Activated CD8-positive, alpha-beta memory T cell treated with anti-CD3 and anti-CD28 coated beads, Interleukin-2, amount 10 ng/mL, durations not matched to agents 7 days and 5 days (primary cell): ENCODE measurements at places on chromosomes 2 and 18. TPM values are rescaled to one million over a fixed set of nuclear protein-coding genes. Genes with fewer than 3 reads are reported as not detected.
A peak's percentile ranks its signal among the peaks of the same experiment; 100 is the strongest.

Gene IL1F10
- not detected for total RNA-seq

DNA sequence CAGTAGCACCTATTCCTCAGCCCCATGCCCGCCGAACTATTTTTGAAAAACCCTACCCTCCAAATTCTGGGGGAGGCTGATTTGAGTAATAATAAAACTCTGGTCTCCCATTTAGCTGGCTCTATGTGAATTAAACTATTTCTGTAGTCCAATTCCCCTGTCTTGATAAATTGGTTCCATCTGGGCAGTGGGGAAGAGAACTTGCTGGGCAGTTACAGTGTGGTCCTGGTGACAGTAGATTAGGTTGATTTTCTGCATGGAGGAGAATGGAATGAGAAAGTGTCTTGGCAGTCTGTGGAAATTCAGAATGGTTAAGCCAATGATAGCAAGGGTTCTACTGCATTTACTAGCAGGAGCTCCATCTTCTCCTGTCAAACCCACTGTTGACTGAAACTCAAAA, 95.0 kb downstream of the SPP2 start:
- H3K4me1 ChIP-seq = peaks cover 26% of the 10 kb centered on the region
- no peak overlapping the region for H3K27ac ChIP-seq
- H3K36me3 ChIP-seq = peaks cover 11% of the 10 kb centered on the region
- H3K4me3 ChIP-seq = no peak overlapping the region
- DNase-seq = no peak
- no peaks in the 10 kb centered on the region for H3K27me3 ChIP-seq

GRCh38 chr2:159933040-159933726, 129.2 kb downstream of the PLA2R1 start:
- no peak overlapping the region for H3K4me3 ChIP-seq
- H3K4me1 ChIP-seq = no peaks in the 10 kb centered on the region
- H3K27me3 ChIP-seq = peaks cover 5% of the 10 kb centered on the region
- DNase-seq = no peak
- H3K27ac ChIP-seq = no peak overlapping the region

GRCh38 chr18:54710074-54710899, 118.0 kb upstream of the RAB27B start:
- H3K4me3 ChIP-seq = no peak overlapping the region
- peaks cover 33% of the 10 kb centered on the region for H3K27me3 ChIP-seq
- no peaks in the 10 kb centered on the region for H3K36me3 ChIP-seq

DNA sequence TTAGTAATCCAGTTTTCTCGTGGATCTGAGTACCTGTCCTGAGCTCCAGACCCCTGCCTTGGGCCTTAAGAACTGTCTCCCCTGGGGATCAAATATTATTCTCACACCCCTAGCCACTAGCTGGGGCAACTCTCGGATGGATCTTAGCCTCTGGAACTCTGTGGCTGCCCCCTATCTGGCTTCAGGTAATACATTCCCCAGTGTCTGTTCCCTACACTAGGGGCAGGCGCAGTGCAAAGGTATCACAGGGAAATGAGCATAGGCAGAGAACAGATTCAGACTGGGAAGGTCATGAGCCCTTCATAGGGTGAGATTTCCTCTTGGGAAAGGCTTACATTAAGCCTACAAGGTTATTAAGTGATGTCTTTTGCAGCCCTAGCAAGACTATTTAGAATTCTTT, 11.2 kb upstream of the SIX2 start:
- H3K4me3 ChIP-seq = no peak overlapping the region
- DNase-seq = no peak
- H3K27ac ChIP-seq = no peak overlapping the region
- no peaks in the 10 kb centered on the region for H3K4me1 ChIP-seq

GRCh38 chr2:236498369-236498768, 71.3 kb upstream of the ACKR3 start:
- H3K36me3 ChIP-seq = no peaks in the 10 kb centered on the region
- H3K4me1 ChIP-seq = no peaks in the 10 kb centered on the region
- no peak overlapping the region for H3K4me3 ChIP-seq
- H3K27ac ChIP-seq = no peak overlapping the region
- H3K27me3 ChIP-seq = peaks cover 15% of the 10 kb centered on the region

Gene MXD1
- 22.3 TPM for total RNA-seq

Gene NDUFV2
- 302 TPM for total RNA-seq

GRCh38 chr2:172597176-172597842, 41.4 kb downstream of the PDK1 start:
- no peak overlapping the region for H3K4me3 ChIP-seq
- peaks cover 43% of the 10 kb centered on the region for H3K36me3 ChIP-seq
- DNase-seq = no peak
- H3K27me3 ChIP-seq = no peaks in the 10 kb centered on the region

Gene SUCLG1
- total RNA-seq = 76.2 TPM

DNA sequence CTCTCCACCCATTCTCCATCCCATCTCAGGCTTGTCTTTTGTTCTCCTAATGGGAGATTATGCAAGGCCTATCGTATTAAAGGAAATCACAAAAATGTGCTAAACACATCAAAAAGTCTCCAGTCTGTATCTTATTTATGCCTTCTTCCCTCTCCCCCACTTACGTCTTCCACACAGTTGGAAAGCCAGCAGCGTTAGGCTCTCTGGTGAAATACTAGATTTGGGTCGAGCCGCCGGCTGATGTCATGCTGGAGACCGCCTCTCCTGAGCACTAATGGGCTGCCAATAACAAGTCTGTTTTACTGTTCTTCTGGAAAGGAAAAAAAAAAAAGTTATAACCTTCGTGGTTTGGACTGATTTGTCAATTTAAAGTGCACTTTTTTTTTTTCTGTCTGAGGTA, 182.7 kb upstream of the SIX2 start:
- no peaks in the 10 kb centered on the region for H3K36me3 ChIP-seq
- no peak overlapping the region for H3K4me3 ChIP-seq
- H3K4me1 ChIP-seq = no peaks in the 10 kb centered on the region
- DNase-seq = no peak
- H3K27ac ChIP-seq = no peak overlapping the region
- H3K27me3 ChIP-seq = peaks cover 32% of the 10 kb centered on the region

DNA sequence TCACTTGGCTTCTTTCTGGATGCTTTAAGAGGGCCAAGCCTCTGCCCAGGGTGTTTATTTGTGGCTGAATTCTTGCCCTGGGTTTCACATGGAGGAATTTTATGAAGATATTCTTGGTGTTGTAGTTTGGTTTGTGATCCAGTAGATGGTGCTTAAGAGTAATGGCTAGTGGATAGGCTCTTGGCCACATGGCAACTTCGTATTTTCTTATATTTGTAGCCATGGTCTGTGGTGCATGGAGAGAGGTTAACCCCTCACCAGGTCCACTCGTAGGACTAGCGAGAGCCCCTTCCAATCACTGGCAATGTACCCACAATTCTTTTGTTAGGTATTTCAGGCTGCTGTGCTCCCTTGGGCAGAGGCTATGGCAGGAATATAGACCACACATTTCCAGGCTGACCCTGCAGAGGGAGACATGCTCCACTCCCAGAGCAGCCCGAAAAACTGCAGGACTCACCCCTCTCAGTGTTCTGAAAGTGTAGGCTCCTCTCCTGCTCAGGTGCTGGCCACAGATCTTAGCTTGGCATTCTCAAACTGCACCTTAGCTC, 582.1 kb upstream of the SETBP1 start:
- no peaks in the 10 kb centered on the region for H3K4me1 ChIP-seq
- H3K36me3 ChIP-seq = no peaks in the 10 kb centered on the region
- no peak for DNase-seq

- no peak overlapping the region for H3K27ac ChIP-seq
- no peak for DNase-seq
- no peaks in the 10 kb centered on the region for H3K36me3 ChIP-seq
- peaks cover 16% of the 10 kb centered on the region for H3K27me3 ChIP-seq
- no peak overlapping the region for H3K4me3 ChIP-seq
- no peaks in the 10 kb centered on the region for H3K4me1 ChIP-seq
These were observed 41.2 kb upstream of the GCFC2 start for GRCh38 chr2:75751824-75752468.

DNA sequence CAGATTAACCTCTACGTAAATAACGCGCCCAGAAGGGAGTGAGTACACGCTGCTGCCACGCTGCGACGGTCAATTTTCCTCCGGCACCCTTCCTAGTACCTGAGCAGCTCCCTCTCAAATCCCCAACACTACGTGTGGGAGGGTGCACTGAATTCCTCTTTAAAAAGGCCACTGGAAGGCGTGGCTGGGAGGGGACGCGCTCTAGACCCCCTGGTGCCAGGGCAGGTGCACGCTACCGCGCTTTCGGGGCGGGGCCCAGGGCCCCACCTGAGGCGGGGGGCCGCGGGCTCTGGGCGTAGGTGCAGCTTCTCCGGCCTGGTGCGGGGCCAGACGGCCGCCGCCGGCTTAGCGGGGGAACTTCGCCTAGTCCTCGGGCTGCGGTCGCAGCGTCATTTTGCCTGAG, 668 bp upstream of the ANKRD12 start:
- DNase-seq = no peak
- H3K4me3 ChIP-seq = peak overlapping the region; percentile 95
- peaks cover 46% of the 10 kb centered on the region for H3K4me1 ChIP-seq
- H3K36me3 ChIP-seq = peaks cover 55% of the 10 kb centered on the region

DNA sequence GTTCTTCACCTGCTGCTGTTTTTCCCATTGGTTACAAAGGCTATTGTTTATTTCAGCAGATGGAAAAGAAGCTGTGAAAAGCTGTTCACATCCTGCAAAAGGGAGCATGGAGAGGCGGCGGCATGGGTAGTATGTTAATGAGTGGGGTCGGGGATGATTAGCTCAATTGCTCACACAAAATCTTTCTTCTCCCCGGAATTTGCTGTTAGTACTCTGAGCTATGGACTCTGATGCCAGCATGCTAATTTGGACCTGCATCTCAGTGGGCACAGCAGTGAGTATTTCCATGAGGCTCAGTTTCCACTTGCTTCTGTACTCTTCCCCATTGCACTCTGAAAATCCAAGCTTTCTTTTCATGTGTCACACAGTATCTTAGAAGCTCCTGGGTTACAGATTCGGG, 61.6 kb downstream of the DNER start:
- H3K27me3 ChIP-seq = peaks cover 11% of the 10 kb centered on the region
- H3K36me3 ChIP-seq = no peaks in the 10 kb centered on the region
- no peak overlapping the region for H3K4me3 ChIP-seq
- H3K27ac ChIP-seq = no peak overlapping the region
- DNase-seq = no peak

GRCh38 chr18:9353596-9353995, 19.0 kb downstream of the TWSG1 start:
- H3K4me3 ChIP-seq = no peak overlapping the region
- H3K27ac ChIP-seq = no peak overlapping the region
- no peak for DNase-seq
- H3K4me1 ChIP-seq = peaks cover 3% of the 10 kb centered on the region
- H3K36me3 ChIP-seq = peaks cover 4% of the 10 kb centered on the region

DNA sequence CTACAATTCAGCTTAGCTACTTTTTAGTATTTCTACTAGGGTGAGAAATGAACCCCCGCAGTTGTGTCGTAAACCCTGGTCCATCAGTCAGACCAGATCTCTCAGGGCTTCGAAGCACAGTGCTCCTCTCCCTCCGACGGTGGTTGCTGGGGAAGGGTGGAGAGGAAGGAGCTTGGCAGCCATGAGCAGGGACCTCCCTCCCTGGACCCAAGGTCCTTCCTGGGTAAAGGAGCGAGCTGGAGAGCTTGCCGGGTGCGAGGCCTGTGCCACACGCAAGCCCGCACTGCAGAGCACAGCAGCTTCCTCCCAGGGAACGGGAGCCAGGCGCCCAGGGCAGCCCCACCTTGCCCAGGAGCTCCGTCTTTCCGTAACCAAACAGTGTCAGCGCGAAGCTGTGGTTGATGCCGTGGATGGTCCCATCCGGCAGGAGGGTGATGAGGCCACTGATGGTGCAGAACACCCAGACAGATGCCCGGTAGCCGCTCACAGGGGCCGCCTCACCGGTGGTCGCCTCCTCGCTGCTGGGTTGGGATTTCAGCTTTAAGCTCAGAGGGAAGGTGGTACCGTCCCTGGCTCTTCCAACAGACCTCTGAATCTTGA, 12.5 kb downstream of the PASK start:
- DNase-seq = no peak
- H3K27me3 ChIP-seq = no peaks in the 10 kb centered on the region
- H3K36me3 ChIP-seq = peaks cover 3% of the 10 kb centered on the region

DNA sequence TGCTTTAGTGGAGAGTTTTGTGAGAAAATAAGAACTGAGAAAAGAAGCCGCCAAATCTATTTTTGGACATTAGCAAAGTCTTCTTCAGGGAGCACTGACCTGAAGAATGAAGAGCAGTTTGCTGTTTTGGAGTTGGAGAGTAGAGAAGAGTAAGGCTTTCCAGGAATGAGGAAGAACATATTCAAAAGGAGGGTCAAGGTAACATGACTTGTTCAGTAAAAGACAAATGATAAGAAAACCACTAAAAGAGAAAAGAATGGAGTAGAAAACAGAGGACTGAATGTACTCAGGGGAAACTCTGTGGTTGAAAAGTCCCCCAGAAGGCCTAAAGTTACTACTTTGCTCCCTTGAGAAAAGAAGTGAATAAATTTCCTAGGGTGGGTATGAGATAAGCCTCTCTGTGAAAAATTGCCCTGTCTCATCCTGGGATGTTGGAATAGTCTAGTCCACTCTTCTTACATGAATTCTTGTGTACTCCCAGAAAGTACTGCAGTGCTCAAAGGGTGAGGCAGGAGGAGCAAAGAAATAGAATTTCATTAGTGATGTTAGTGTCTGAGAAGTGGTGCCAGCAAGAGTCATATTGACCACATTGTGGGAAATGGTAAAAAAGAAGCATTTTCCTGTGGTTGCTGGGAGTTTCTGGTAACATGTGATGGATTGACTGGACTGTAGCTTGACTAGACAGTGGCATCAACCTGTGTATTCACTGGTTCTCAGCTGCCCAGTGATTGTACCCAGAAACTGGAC, 27.8 kb downstream of the MBD5 start:
- DNase-seq = peak; percentile 40
- no peak overlapping the region for H3K4me3 ChIP-seq
- H3K27me3 ChIP-seq = no peaks in the 10 kb centered on the region
- peaks cover 33% of the 10 kb centered on the region for H3K4me1 ChIP-seq
- H3K36me3 ChIP-seq = peaks cover 9% of the 10 kb centered on the region
- no peak overlapping the region for H3K27ac ChIP-seq

DNA sequence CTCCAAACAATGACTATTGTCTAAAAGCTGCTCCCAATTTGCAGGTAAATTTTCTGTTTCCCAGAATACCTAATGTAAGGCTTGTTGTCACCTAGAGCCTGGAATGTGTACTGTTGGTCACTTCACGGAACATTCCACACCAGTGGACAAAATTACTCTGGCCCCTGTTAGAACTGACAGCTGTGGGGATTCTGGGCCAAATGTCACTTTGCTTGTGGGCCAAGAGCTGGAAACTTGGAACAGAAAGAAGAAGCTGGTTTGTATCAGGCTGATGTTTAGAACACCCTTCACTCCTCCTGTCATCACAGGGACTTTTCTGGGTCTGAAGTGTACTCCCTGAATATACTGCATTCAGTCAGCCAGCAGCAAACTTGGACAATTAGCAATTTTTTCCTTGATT, 495.6 kb upstream of the SYT4 start:
- H3K36me3 ChIP-seq = no peaks in the 10 kb centered on the region
- H3K27me3 ChIP-seq = no peaks in the 10 kb centered on the region
- DNase-seq = no peak
- H3K27ac ChIP-seq = no peak overlapping the region

Gene CAVIN2
- total RNA-seq = not detected

DNA sequence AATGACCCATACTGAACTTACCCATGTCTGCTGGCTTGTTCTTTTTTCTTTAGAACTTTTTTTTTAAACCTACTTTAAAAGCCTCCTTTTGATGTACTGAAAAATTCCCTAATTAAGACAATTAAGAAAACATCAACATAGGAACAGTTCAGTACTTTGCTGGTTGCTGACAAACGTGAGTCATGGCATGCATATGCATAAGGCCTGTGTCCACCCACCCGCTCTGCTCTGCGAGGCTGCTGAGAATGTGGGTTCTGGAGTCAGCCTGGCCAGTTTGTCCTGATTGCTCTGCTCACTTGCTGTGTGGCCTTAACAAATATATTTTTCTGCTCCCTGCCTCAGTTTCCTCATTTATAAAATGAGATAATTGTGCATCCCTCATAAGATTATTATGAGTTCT, 27.3 kb downstream of the LAMA3 start:
- H3K4me1 ChIP-seq = peaks cover 18% of the 10 kb centered on the region
- no peaks in the 10 kb centered on the region for H3K36me3 ChIP-seq
- H3K4me3 ChIP-seq = no peak overlapping the region
